ENCODE measurements at places on chromosomes 12 and 14.

DNA sequence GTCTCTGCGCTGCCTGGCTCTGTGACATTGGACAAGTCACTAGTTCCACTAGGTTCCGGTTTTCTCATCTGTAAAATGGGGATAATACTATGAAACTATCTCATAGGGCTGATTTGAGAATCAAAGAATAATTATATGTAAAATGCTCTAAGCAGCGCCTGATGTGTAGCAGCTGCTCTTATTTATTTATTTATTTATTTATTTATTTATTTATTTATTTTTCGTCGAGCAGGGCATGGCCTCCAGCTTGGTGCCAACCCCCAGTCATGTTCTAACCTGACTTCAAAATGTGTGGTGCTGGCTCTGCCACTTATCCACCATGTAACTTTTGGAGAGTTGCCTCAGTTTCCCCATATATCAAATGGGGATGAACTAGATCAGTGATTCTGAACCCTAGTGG is 93.5 kb upstream of the GSC start:
- H3K27ac ChIP-seq = no peak overlapping the region
- peaks cover 1% of the 10 kb centered on the region for H3K27me3 ChIP-seq
- H3K4me3 ChIP-seq = no peak overlapping the region

DNA sequence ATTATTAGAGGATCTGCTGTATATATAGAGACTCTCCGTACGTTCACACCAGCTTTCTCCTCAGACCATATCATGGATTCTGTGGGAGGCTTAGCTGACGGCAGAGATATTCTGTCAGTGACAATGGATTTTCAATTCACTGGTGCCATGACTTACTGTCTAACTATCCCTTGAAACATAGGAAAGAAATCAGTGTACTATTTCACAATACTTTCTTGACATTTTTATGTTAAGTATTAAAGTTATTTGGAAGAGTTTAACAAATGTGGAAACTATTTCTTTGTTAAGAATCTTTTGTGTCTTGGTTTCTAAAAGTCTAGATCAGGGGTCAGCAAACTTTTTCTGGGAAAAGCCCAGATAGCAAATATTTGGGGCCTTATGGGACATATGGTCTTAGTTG is 118.5 kb downstream of the GTF2A1 start:
- H3K27ac ChIP-seq = no peak overlapping the region
- H3K36me3 ChIP-seq = no peaks in the 10 kb centered on the region
- no peak for DNase-seq
- no peaks in the 10 kb centered on the region for H3K27me3 ChIP-seq

- H3K27me3 ChIP-seq = peaks cover 4% of the 10 kb centered on the region
- H3K4me1 ChIP-seq = peaks cover 13% of the 10 kb centered on the region
- no peak for DNase-seq
- peaks cover 2% of the 10 kb centered on the region for H3K36me3 ChIP-seq
Measured at GRCh38 chr14:24071144-24071697, at the start of gene CPNE6. CPNE6 (plus strand) TSS chr14:24071562; CDS start chr14:24072937, 1,375 bp downstream.

- DNase-seq = no peak
- no peaks in the 10 kb centered on the region for H3K27me3 ChIP-seq
- peaks cover 29% of the 10 kb centered on the region for H3K4me1 ChIP-seq
- peak overlapping the region; percentile 17 for H3K4me3 ChIP-seq
- H3K27ac ChIP-seq = peak overlapping the region; percentile 98
Measured at GRCh38 chr14:24122898-24123297, 7.6 kb upstream of the FITM1 start.

DNA sequence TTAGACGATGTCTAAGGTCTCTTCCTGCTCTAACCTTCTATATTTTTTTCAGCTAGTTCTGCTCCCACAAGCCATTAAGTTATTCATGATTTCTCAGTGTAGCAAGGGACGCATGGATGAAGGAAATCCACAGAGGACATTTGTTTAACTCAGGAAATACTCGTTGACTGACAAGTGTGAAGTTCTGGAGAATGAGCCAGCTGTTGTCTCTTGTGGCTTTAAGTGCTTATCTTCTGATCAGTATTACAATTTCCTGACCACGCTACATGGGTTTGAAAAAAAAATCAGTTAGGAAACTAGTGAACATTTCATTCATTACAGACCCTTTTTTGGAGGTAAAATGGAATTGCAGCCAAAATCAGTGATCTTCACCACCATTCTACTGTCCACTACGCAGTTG is 53.1 kb downstream of the GUCY2C start:
- no peaks in the 10 kb centered on the region for H3K27me3 ChIP-seq
- H3K4me1 ChIP-seq = no peaks in the 10 kb centered on the region
- no peak for DNase-seq
- H3K36me3 ChIP-seq = no peaks in the 10 kb centered on the region

DNA sequence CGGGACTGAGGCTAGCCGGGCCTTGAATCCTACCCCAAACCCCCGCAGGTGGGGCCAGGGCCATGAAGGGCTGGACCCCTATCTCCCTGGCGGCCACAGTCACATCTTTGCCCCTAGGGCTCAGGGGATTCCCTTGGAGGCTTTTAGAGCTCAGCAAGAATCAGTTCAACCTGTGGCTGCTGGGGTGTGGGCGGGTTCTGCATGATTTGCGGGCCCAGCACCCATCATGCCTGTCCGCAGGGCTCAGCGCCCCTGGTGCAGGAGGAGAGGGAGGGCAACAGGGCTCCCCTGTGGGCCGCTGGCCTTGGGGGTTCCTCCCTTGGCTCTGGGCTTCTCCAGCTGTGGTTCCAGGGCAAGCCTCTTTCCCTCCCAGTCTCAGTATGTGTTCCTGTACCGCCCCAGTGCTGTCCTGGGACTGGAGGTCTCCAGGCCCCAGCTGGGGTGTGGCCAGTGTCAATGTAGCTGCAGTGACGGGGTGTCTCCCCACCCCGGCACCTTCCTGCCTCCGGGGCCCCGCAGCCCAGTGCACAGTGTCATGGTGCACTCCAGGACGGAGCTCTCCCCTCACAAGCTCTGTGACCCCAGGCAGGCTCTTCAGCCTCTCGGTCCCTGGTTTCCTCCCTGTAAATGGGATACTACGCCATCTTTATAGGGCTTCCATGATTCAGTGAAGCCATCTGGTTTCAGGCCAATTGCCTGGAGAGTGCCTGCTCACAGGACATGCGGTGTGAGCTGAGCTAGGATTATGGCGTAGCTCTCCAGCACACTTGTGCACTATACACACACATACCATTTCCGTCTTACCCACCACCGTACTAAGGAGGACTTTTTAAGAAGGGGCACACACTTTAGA is 9.9 kb upstream of the LBHD2 start:
- H3K4me3 ChIP-seq = no peak overlapping the region
- peaks cover 3% of the 10 kb centered on the region for H3K4me1 ChIP-seq
- DNase-seq = no peak
- H3K27ac ChIP-seq = no peak overlapping the region

GRCh38 chr12:67573566-67573965 is 75.0 kb upstream of the DYRK2 start:
- DNase-seq = no peak
- peaks cover 2% of the 10 kb centered on the region for H3K4me1 ChIP-seq
- H3K4me3 ChIP-seq = no peak overlapping the region
- H3K27me3 ChIP-seq = no peaks in the 10 kb centered on the region
- H3K36me3 ChIP-seq = peaks cover 2% of the 10 kb centered on the region

- H3K4me1 ChIP-seq = peaks cover 17% of the 10 kb centered on the region
- DNase-seq = no peak
Measured at GRCh38 chr14:105283899-105284298, 16.9 kb downstream of the BRF1 start.

DNA sequence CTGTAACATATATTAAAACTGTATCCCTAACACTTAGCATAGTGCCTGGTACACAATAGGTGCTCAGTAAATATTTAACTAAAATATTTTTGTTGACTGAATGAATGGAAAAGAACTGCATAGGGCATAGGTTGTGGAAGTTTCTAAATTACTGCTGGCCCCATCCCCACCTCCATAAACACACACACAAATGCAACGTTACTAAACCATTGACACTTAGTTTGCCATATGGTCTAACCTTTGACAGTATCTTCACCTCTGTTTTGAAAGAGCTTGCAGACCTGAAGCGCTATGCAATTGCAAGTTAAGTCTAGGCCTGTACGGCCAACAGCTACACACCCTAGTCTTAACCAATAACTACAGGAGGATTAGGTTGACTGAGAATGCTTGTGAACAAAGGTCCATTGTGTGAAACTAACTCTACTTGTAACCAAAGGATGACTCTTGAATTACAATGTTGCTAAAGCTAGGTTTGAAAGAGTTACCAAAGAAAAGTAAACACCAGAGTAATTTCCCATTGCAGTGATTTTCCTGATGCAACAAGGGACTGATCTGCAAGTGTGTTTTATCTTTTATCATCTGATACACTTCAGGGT is 924 bp upstream of the MANSC1 start:
- no peaks in the 10 kb centered on the region for H3K27me3 ChIP-seq
- no peak for DNase-seq
- no peaks in the 10 kb centered on the region for H3K36me3 ChIP-seq
- H3K4me3 ChIP-seq = peak overlapping the region; percentile 75

DNA sequence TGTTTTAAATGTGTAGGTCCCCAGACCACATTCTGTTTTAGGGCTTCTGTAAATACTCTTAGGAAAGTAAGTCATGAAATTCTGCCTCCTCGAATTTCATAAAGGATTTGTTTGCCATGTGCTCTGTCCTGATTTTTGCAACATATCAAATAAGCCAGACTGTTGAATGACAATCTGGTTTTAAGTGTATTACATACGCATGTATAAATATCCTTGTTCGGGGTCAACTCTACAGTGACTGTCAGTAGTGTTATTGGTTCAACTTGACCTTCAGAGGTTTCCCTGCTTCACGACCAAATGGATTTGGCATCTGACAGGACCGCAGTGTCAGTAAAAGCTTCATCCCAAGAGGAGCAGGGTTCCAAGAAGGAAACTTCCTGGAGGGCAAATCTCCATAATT is 52.7 kb downstream of the PPM1A start:
- peaks cover 7% of the 10 kb centered on the region for H3K36me3 ChIP-seq
- no peaks in the 10 kb centered on the region for H3K27me3 ChIP-seq
- peak overlapping the region; percentile 40 for H3K27ac ChIP-seq
- no peak overlapping the region for H3K4me3 ChIP-seq

GRCh38 chr14:91509083-91509877 is 830 bp downstream of the PPP4R3A start:
- DNase-seq = no peak
- H3K27ac ChIP-seq = peak overlapping the region; percentile 99
- peaks cover 8% of the 10 kb centered on the region for H3K36me3 ChIP-seq

DNA sequence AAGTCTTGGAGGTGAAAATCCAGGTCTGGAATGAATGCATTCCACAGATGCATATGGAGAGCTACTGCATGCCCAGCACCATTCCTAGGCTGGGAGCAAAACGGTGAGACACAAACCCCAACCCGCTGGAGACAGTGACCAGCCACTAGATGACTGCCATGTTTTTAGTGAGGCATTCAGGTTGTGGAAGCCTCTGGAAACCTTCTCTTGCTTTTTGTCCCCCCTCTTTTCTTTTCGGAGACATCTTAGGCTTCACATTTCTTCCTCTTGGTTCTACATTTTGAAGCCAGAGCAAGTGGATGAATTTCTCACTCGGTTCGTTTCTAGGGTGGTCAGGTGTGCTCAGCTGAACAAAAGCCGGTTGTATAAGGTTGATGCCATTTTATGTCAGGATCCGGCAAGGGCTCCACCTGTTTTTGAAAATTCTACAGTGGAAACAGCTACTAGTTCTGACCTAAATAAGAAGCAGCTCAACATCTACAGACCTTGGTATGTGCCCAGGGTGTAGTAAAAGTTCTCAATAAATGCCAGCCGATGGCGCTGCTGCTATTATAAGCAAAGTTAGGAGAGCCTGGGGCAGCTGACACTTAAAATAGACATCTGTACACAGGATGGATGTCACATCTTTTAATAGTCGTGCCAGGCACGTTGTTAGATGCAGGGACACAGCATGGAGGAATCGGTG is 1.8 kb upstream of the ZNF839 start:
- H3K27me3 ChIP-seq = no peaks in the 10 kb centered on the region
- no peaks in the 10 kb centered on the region for H3K36me3 ChIP-seq
- no peak for DNase-seq
- H3K27ac ChIP-seq = peak overlapping the region; percentile 100

GRCh38 chr14:101410126-101410525 is 151.2 kb upstream of the DIO3 start:
- H3K27me3 ChIP-seq = no peaks in the 10 kb centered on the region
- H3K27ac ChIP-seq = no peak overlapping the region
- no peaks in the 10 kb centered on the region for H3K4me1 ChIP-seq
- no peak for DNase-seq
- no peak overlapping the region for H3K4me3 ChIP-seq

DNA sequence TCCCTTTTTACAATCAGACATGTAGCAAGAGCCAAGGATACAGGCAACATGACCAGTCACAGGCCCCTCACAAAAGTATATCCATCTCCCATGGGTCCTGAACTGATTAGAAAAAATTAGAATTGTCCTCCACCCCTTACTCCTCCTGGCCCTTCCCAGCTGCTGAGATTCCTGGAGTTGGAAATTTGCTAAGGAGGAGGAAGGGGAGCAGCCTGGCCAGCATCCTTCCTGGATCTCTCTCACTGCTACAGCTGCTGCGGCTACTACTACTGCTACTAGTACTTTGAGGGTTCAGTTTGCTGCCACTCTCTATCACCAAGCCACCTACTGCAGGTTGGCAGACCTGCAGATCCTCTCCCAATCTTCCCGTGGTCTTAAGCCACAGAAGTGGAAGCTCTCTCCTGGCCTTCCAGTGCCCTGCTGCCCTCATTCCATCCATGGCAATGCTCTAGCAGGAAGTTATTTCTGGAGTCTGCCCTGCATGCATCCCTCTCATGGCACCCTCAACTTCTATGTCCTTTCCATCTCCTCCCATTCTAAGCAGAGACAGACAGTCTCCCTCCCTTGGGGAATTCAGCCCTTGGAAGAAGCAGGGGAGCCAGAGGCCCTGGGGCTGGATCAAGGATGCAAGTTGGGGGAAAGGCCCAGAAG is 1.0 kb downstream of the ITGA7 start:
- H3K27ac ChIP-seq = no peak overlapping the region
- H3K36me3 ChIP-seq = no peaks in the 10 kb centered on the region
- peaks cover 12% of the 10 kb centered on the region for H3K27me3 ChIP-seq
